Bone marrow (tissue), 2 donors: ENCODE measurements at places on chromosomes 5 and 9.

DNA sequence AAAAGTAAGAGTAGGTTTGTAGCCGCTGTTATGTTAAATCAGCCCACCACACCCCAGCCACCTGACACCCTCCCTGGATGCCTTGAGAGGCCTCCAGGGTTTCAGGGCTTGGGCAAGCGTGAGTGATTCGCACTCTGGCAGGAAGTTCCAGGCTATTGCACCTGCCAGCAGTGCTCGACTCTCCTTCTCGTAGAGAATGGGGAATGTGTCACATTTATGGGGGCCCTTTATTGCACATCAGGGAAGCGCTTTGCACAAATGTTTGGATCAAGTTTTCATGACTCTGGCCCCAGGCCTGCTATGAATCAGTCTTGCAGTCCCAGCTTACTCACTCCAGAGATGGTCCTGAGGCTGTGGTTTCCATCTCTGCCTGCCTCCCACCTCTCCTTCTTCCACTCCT, 66.1 kb upstream of the ADRA1B start:
- no peak for DNase-seq

GRCh38 chr9:34517185-34517584, 5.6 kb downstream of the ENHO start:
- no peak for DNase-seq

DNA sequence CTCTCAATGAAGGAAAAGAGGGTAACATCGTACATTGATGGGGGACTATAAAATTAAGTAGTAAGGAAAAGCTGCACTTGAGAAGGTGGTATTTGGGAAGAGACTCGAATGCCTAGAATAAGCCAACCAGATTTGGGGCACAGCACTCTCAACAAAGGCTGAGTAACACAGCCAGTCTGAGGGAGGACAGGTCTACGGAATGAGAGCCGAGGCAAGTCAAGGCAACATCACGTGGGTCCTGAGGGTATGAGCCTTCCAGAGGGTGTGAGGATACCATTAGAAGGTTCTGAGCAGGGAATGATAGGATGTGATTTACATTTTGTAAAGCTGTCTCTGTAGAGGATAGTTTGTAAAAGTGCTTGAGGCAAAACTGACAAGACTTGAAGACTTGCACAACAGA, 434.1 kb downstream of the RAB3C start:
- no peak for DNase-seq

GRCh38 chr9:5419987-5420386, 17.7 kb downstream of the PLGRKT start:
- no peak for DNase-seq

GRCh38 chr9:134434894-134435506, 108.7 kb downstream of the RXRA start:
- peak; percentile 6 for DNase-seq

DNA sequence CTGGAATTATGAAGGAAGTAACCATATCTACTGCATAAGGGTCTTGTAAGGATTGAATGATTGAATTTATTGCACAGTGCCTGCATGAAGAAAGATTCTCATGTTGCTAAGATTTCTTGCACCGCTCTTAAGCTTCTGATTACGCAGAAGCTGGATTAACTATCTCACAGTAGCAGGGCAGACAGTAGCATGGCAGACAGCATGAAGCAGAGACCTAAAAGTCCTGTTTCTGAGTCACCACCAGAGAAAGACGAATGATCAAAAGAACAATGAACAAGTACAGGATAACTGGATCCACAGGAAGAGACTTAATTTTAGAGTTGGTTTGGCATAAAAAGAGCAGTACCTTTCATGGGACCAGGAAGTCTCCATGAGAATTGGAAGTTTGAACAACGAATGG, 142.4 kb downstream of the MAPKAP1 start:
- no peak for DNase-seq

GRCh38 chr9:14007190-14007769, 306.7 kb downstream of the NFIB start:
- no peak for DNase-seq

GRCh38 chr5:3321923-3322322, 273.7 kb upstream of the IRX1 start:
- DNase-seq = no peak

DNA sequence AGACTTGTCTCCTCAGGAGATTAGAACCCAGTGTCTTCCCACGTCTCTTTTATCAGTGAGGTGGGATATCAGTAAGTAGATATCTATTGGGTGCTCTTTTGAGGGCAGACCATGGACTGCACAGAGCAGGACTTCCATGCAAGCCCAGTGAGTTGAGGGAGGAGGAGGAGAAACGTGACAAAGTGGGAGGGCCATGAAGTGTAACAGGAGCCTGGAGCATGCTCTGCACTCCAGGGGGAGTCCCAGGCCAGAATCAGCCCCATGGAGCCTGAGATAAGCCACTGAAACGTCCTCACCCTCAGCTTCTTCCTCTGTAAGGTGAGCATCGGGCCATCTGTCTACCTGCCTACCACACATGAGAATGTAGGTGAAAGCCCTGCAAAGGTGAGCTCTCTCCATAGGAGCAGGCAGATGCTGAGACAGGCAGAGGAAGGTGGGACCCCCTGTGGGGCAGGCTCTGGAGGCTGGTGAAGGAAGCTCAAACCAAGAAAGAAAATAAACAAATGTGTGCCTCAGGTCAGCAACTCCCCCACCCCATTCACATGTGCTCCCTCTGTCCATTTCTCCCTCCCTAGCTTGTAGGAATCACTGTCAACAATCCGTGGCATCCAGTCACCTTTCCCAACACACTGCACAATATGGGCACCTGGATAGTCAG, 87.4 kb downstream of the NRG2 start:
- DNase-seq = no peak

DNA sequence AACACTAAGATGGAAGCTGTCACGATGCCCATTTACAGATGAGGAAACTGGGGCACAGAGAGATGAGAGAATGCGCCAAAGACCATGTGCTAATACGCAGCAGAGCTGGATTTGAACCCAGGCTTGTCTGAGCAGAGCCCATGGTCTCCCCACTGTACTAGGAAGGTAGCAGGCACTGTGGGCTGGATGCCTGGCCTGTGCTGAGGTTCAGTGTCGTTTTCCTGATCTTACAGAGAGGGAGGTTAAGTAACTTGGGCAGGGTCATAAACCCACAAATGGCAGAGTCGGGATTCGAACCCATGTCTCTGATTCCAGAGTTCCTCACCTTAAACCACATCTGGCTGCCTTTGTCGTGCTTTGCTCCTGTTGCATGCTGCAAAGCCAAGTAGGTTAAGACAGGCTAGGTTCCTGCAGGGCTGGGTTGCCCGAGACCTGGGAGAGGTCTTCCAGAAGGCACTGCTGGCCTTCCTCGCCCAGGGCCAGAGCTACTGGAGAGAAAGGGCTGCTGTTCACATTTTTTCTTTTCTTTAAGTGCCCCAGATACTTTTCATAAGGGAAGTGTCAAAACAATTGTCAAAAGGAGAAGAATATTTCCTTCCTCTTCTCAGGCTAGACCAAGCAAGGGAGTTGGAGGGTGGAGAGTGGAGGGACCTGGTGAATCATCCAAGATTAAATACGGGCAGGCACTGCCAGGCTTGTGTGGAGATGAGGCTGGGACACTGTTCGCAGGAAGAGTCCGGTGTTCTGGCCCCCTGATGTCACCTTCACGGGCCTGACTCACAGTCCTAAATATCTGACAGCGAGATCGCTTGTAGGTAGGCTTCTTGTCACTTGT, 3.2 kb downstream of the NEK6 start:
- DNase-seq = peak; percentile 40

- no peak for DNase-seq
Measured at GRCh38 chr5:154214371-154215106, 24.0 kb downstream of the GALNT10 start.

- no peak for DNase-seq
Measured at GRCh38 chr5:30039379-30039778, 1154.1 kb upstream of the CDH6 start.

DNA sequence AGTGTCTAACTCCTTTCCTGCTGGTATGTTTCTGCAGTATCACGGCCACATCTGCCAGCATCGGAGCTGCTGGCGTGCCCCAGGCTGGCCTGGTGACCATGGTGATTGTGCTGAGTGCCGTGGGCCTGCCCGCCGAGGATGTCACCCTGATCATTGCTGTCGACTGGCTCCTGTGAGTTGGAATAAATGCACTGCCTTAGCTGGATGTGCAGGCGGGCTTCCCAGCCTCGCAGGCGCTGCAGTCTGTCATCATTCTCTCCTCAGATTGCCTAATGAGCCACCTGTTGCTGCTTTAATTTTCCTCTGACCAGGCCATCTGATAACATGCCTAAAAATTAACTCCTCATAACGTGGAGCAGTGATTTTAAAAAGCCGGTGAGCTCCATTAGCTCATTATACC, 79.1 kb upstream of the PLPP6 start:
- no peak for DNase-seq

DNA sequence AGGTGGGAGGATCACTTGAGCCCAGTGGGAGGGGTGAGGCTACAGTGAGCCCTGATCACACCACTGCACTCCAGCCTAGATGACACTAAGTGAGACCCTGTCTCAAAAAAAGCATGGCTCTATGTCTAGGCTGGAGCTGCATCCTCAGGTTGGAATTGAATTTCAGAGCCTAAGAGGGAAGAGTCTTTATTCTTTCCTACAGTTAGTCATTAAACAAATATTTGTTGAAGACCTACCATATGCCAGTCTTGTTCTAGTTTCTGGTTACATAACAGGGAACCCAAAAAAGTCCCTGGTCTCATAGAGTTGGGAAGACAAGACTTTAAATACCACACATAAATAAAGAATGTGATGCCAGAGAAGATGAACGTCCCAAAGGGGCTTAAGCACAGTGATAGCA, 6.9 kb upstream of the GRPEL2 start:
- DNase-seq = no peak
